Left lung (tissue), 14 donors: ENCODE measurements at places on chromosomes 11 and 22.
A peak's percentile ranks its signal among the peaks of the same experiment; 100 is the strongest.

GRCh38 chr11:76251576-76251975 lies 45.3 kb upstream of the WNT11 start:
- DNase-seq: no peak

GRCh38 chr11:64772303-64773018 lies 5.9 kb downstream of the SF1 start:
- no peak for DNase-seq

- peak; percentile 81 for DNase-seq
Measured at GRCh38 chr11:102831489-102832440, 11.6 kb downstream of the MMP3 start.

DNA sequence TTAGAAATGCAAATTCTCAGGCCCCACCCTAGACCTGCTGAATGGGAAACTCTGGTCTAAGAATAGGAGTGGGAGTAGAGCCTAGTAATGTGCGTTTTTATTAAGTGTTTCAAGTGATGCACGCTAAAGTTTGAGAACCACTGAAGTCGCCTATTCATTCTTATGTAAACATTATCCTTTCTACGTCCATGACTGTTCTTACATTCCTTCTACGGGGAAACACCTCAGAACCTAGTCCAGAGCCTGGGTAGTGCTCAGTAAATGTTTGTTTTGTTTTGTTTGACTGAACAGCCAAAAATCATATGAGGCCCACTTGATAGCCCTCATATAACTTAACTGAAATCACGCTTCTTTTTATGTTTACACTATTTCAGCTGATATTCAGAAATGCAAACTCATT lies 29.8 kb downstream of the VSIG10L2 start:
- DNase-seq: no peak

DNA sequence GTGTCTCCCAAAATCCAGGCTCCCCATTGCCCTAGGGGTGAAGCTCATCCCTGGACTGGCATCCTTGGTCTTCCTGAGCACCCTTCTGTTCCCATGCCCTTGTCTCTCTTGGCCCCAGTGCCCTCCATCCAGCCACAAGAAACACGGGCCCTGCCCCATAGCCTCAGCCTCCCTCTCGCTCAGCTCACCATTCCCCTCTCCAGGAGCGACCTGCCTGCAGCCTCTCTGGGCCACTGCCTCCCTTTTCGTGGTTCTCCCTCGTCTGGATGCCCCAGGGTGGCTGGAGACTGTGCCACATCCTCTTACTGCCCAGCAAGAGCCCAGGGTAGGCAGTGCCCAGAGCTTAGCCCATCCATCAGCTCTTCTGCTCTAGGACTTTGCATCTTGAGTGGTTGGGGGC lies 532.1 kb downstream of the TBC1D22A start:
- no peak for DNase-seq

DNA sequence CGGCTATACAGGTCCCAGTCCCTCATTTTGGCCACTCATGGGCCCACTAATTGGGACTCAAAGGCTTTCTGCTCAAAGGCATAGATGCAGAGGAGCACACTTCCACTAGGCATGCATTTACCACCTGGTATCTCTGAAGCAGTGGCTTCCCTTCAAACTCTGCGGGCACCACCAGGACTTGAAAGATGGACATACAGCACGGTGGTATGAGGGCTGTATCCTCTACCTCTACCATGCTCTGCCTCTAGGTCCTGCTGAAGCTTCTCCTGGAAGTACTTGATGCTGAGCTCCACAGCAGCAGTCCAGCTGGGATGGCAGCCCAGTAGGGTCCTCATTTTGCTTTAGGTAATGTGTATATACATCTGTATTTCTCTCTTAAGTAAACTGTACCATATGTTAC lies 49.9 kb downstream of the RAB6A start:
- no peak for DNase-seq

DNA sequence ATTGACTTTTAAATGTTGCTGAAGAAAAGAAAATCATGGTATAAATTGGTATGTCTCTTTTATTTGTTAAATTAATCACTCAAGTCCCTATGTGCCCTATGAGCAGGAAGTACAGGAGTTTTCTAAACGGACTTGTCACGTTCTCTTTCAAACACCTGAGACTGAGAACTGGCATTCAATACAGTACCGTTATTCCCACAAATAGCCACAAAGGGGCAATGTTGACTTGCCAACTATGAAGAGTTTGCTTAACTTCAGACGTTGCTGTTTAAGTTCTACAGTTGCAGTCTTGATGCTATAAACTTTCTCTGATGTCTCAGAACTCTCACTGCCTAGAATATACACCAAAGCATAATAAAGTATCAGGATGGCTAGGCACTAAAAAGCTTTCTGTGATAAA lies 7.6 kb downstream of the OR56A1 start:
- DNase-seq: peak; percentile 18

- DNase-seq: no peak
Measured at GRCh38 chr11:62446091-62446490, 27.3 kb downstream of the SCGB1A1 start.

- no peak for DNase-seq
Measured at GRCh38 chr11:8325591-8326304, 62.1 kb upstream of the LMO1 start.

DNA sequence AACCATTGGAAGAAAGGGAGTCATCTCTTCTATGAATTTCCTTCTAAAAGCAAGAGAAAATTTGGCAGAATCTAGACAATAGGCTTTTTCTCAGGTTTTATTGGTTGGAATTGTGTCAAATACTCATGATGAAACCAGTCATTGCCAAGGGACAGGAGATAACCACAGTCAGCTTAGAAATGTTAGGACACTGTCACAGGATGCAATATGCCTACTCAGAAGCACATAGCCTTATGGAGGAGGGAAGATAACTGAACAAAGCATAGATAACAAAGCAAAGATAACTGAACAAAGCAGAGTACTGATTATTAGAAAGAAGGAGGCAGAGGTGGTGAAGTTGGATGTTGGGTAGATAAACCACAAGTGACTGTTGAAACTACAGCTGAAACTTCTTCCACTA lies 303.5 kb upstream of the PDGFD start:
- DNase-seq: no peak

- no peak for DNase-seq
Measured at GRCh38 chr22:31830721-31831070, 76.9 kb downstream of the DEPDC5 start.

DNA sequence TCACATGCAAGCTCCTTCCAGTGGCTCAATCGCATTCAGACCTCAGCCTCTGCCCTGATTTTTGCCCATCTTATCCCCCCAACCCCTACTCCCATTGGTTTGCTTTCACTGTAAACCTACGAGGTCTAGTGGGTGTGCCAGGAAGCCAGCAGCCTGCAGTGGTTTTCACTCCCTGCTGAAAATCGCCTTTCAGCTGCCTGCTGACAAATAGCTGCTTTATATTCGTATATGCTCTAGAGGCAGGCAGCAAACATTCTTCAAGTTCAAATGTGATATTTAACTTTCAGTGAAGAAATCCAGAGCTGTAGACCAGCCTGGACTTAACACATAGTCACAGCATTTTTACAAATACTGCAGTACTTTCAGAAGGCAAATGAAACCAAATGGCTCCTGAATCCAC lies 92.8 kb upstream of the APOA1 start:
- DNase-seq: no peak
